Spleen (tissue), 13 donors: ENCODE measurements at places on chromosomes 4 and X. TPM values are rescaled to one million over a fixed set of nuclear protein-coding genes. Genes with fewer than 3 reads are reported as not detected.
A peak's percentile ranks its signal among the peaks of the same experiment; 100 is the strongest.

GRCh38 chr4:8674311-8674885 lies 81.8 kb downstream of the CPZ start:
- H3K27me3 ChIP-seq, result no peaks in the 10 kb centered on the region
- no peak overlapping the region for H3K4me3 ChIP-seq
- no peaks in the 10 kb centered on the region for H3K4me1 ChIP-seq

DNA sequence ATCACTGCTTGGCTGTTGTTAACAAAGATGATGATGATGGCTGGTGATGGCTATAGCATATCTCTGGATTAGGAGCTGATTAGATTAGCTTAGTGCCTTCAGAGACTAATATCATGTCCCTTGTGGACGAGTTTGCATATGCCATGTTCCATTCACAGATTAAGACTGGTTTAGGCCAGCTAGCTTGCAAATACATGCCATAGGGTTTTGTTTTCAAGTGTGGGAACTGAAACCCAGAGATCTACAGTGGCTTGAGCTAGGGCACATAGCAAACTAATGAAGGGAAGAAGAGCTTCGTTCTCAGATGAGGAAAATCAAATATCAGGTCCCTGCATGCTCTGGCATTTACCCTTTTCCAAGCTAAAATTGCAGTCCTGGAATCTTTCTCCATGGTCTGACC lies 492.3 kb downstream of the MAGEE1 start:
- no peaks in the 10 kb centered on the region for H3K27me3 ChIP-seq
- H3K36me3 ChIP-seq, result no peaks in the 10 kb centered on the region
- H3K27ac ChIP-seq, result no peak overlapping the region

The RNF4 gene
- total RNA-seq, result 66.4 TPM

The PABPC4L gene
- 0.26 TPM for total RNA-seq

DNA sequence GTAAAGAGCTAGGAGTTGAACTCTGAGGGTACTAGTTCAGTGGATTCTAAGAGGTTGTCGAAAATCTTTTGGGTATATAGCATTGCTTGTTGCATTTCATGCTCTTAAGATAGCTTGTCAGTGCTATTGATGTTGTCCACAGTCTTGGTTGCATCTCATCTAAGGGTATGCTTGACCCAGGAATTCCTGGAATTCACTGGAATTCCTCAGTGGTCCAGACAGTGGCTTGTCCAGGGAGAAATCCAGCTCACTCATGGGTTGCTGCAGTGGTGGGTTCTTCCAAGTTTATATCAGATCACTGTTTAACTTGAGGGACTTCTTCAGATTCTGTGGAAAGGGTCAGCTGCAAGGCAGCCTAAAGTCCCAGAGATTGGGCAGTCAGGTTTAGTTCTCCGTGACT lies 29.8 kb upstream of the SMARCAD1 start:
- no peaks in the 10 kb centered on the region for H3K27me3 ChIP-seq
- no peak overlapping the region for H3K4me3 ChIP-seq
- H3K4me1 ChIP-seq, result no peaks in the 10 kb centered on the region
- no peaks in the 10 kb centered on the region for H3K36me3 ChIP-seq
- H3K27ac ChIP-seq, result no peak overlapping the region
- no peak for DNase-seq

- no peaks in the 10 kb centered on the region for H3K27me3 ChIP-seq
- H3K36me3 ChIP-seq, result no peaks in the 10 kb centered on the region
- no peak overlapping the region for H3K4me3 ChIP-seq
- peak; percentile 63 for DNase-seq
Measured at GRCh38 chr4:166602068-166602467, 632.2 kb downstream of the SPOCK3 start.

DNA sequence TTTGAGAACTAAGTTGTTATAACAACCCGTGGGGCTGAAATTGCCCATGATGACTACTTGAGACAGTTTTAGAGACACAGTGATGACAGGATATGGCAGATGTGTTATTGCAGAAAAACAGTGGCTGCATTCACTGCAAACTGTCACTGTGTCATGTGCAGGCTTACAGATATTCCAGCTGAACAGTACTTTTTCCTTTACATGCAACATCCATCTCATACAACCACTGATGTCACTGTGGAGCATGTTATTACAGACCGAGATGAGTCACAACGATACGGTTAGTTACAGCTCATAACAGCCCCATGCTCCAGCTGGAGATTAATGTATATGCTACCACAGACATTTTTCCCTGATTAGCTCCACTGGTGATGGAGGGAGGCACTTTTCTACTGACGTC lies 207.4 kb downstream of the TMA16 start:
- H3K4me1 ChIP-seq, result no peaks in the 10 kb centered on the region
- no peak overlapping the region for H3K4me3 ChIP-seq
- H3K36me3 ChIP-seq, result no peaks in the 10 kb centered on the region
- H3K27ac ChIP-seq, result no peak overlapping the region

GRCh38 chrX:148504506-148504905 lies 4.1 kb downstream of the AFF2 start:
- peaks cover 24% of the 10 kb centered on the region for H3K27me3 ChIP-seq
- H3K4me3 ChIP-seq, result no peak overlapping the region
- no peak overlapping the region for H3K27ac ChIP-seq
- H3K36me3 ChIP-seq, result no peaks in the 10 kb centered on the region

The BEX2 gene
- total RNA-seq, result 19.3 TPM
